ENCODE measurements at places on chromosomes 2 and 18.

- DNase-seq: no peak
Measured at GRCh38 chr18:37421341-37422077, 144.1 kb downstream of the CELF4 start.

- DNase-seq: peak; percentile 18
Measured at GRCh38 chr2:9565436-9566153, 10.0 kb upstream of the ADAM17 start.

DNA sequence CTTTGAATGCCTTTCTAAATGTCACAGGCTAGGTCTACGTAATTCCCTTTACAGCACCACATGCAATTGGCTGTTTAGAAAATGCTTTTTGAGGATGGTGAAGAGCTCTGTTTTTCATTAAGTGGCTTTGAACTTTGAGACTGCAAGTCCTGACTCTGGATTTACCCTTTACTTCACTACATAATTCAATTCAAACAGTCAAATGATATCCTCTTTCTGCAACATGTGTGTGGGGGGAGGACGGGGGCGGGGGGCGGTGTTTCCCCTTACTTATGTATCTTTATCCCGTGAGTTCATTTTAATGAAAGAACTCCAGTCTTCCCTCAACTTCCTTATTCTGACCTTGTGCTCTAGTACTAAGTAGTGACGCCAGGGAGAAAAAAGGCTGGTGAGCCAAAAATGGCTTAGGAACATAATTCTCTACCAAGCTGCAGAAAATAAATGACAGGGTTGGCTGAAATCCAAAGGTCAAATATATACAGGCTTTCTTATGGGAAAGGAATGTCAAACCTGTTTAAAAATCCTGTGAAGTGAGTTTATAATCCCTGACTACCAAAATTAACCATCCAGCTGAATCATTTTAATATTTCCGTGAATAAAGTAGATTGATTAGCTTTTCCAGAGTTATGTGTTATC, 119.6 kb downstream of the SLC8A1 start:
- no peak for DNase-seq

DNA sequence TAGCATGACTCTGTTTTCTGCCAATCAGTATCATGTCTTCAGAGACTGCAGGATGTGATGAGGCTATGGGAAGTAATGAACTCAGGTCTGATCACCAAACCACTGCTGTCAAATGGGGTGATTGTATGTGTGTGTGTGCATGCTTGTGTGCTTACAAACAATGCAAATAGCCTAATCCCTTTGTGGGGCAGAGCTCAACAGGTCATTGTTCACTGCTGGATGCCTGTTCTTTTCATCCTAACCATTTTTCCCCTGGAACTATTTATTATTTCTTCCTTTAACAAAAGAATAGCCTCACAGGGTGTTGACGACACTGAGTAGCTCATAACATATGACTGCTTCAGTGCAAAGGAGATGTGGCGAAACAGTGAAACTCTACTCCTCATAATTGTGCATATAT, 55.9 kb downstream of the NXPH2 start:
- no peak for DNase-seq

DNA sequence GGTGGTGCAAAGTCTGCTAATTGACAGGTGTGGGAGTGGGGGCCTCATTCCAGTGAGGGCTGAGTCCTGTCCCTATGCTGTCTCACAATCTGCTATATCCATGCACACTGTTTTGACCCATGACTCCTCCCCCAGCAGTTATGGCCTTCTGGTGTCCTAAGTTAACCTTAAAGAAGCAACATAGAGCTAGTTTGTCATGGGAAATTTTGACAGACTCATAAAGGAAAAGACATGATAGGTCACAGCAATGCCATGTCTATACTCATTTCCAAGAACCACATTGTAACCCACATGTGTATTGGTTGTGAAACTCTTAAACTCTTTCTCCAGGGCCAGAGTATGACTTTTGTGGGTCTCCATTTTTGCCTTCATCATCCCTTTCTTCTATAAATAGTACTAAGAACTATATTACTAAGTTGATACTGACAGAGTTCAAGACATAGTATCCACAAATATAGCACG, 78.2 kb upstream of the SLC1A4 start:
- no peak for DNase-seq

- DNase-seq: no peak
Measured at GRCh38 chr2:169736902-169737301, 3.3 kb downstream of the KLHL23 start.

DNA sequence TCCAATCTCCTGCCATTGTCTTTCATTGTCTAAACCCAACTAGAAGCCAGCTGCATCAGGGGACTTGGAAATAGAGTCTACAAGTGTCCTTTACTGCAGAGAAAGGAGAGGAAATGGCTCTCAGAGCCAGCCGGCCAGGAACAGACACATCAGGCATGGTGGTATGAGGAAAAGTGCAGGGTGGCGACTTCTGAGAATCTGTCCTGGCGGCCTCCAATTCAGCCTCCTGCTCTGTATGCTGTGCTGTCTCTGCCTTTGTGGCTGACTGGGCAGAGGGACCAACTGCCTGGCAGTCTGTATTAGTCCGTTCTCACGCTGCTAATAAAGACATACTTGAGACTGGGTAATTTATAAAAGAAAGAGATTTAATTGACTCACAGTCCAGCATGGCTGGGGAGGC, 36.8 kb upstream of the AQP4 start:
- peak; percentile 71 for DNase-seq

GRCh38 chr2:219300022-219300421, 9.2 kb downstream of the PTPRN start:
- DNase-seq: no peak

DNA sequence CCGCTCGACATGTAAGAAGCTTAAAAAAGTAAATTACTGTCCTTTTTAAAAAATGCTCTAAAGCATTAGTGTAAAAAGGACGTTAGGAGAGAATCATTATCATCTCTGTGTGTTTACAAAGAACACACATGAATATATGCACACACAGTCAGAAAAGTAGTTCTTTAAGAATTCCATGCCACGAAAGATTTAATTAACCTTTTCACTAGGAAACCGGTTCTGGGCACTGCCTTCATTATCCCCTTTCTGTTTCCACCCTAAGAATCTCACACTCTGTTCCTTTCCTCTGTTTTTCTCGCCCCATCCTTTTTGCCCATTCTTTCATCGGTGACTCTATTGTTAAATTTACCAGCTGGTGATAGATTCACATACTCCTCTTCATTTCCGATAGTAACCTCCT, 338.6 kb downstream of the DCC start:
- no peak for DNase-seq

DNA sequence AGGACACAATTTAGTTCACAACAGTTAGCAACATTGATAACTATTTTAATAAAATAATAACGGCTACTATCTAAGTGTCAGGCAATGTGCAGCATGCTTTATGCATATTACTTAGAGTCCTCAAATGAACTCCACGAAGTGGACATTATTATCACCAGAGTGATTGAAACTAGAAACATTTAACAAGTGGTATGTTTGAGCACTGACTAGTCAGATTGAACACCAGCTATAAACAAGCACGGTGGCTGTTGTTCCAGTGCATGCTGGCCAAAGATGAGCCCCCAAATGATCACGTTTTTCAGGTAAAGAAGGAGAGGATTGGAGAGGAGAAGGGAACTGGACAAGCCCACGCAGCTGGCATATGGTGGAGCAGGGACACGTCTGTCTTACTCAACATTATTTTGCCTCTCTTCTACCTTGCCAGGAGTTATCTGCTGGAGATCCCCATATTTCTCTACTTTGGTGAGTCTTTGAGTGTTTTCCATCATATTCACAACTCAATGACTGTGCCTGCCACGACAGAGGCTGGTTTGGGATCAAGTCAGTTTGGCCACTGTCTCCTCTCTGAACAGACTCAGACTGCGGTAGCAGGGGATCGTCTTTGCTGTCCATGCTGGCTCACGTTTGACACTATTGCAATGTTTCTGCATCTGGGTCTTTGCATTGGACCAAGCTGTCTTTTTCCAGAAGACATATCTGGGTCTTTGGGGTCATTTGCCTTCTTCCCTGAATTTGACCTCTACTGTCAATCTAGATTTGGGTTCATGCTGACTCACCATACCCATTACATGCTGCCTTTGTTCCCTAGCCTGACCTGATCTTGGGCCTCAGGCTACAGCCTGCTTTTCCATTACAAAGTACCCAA, 66.0 kb upstream of the ACSL3 start:
- no peak for DNase-seq

- DNase-seq: no peak
Measured at GRCh38 chr2:179177694-179178093, 86.9 kb downstream of the SESTD1 start.

- DNase-seq: no peak
Measured at GRCh38 chr2:11090187-11090586, 65.1 kb upstream of the SLC66A3 start.

GRCh38 chr2:45874344-45874743, 222.9 kb downstream of the PRKCE start:
- DNase-seq: no peak

DNA sequence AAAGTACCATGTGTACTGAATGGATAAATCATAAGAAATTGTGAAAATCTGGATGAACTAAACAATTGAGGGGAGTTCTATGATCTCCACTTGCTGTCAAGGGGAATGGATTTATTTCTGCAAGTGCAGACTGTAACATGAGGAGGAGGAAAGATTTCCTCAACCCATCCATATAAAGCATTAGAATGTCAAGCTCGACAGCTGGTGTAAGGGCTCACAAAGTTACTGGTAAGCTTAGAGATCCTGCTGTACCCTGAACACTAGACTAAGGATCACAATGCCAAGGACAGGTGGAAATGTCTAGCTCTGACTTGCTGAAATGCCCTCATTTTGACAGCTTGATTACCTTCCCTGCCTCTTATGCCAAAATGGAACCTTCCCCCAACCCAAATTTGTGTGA, 125.3 kb downstream of the TCF4 start:
- DNase-seq: no peak

- no peak for DNase-seq
Measured at GRCh38 chr2:162106146-162106551, 32.1 kb upstream of the DPP4 start.

- DNase-seq: no peak
Measured at GRCh38 chr2:232588680-232589585, 38.4 kb downstream of the EIF4E2 start.

DNA sequence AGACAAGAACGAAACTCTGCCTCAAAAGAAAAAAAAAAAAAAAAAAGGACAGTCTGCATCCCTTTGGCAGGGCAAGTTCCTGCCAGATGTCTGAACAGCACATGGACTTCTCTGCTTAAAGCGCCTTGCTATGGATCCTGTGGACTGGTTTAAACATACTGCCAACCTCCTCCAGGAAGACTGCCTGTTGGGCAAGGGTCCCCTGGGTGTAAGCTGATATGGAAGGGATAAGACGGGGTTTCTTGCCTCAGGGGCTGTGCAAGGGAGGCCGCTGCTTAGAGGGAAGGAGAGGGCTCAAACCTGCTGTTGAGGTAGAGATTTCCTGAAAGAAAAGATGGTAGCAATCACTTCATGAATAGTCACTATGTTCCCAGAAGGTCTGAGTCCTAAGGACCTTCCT, 22.2 kb downstream of the SKA1 start:
- no peak for DNase-seq

DNA sequence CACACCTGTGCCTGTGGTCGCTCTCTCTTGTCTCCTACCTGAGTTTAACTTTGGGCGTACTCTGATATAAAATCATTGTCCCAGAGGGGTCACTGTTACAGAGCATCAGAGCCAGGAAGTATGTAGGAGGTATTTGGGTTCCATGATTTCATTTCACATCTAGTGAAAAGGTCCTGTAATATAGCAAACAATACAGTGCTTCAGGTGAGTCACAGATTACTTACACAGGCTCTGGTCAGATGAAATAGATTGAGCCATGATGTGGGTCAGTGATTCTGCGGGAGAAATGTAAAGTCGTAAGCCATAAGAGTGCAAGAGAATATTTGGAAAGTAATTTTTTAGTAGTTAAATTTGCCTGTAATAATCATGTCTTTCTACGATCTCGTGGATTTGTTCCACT, 70.2 kb downstream of the SOCS6 start:
- DNase-seq: no peak

GRCh38 chr18:1045658-1046057, 141.0 kb downstream of the ADCYAP1 start:
- DNase-seq: no peak

- no peak for DNase-seq
Measured at GRCh38 chr2:68879296-68879695, 8.1 kb upstream of the BMP10 start.

DNA sequence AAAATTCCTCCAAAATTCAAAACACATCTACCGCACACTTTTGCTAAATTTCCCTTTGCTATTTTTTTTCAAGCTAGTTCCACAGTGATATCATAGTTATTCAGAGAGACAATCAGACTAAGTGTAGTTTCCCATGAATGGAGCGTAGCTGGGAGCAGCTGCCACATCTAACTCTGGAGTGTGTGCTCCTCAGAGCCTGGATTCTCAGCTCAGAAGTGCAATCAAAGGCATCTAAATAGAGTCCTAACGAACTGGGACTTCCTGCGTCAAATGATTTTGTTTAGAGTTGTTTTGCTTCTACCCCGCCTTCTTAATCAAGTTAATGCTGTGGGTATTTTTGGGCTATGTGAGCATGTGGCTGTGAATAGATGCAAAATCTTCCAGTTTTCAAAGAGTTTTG, 160.3 kb downstream of the TMEM18 start:
- DNase-seq: no peak

- no peak for DNase-seq
Measured at GRCh38 chr2:204251158-204251997, 293.9 kb upstream of the PARD3B start.

DNA sequence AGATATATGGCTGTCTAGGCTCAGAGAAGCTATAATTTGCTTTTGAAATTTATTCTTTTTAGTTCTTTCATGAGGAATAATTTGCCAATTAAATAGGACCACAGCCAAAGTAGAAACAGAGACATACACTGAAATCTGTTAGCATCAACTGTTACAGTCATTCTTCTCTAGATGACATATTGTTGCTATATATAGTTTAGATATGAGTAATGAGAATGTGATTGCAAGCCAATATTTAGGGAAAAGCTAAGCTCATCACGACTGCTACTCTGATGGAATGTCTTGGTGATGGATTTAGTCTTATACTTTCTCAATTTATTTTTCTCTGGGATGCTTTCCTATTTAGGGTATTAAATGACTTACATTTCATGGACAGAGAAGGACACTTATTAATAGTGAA, 259.1 kb downstream of the LNPK start:
- no peak for DNase-seq

DNA sequence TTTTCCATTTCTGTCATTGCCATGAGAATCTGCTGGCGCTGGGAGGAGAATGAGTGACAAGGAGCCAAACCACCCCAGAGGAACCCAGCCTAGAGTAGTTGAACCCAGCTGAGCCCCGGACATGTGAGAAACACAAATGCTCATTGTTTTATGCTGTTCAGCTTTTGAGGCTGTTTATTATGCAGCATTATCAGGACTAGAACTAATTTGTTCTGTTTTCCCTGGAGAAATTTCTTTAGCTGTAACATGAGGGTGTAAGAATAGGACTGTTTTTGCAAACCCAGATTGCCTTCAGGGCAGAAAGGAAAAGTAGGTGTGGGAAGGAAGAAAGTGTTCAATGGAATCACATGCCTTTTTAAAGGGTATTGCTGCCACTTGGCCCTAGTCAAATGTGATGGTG, 28.5 kb upstream of the DOCK10 start:
- DNase-seq: peak; percentile 17

GRCh38 chr2:2845267-2845666, 514.2 kb upstream of the MYT1L start:
- no peak for DNase-seq
